Activated CD4-positive, alpha-beta memory T cell treated with anti-CD3 and anti-CD28 coated beads for 36 hours (primary cell): ENCODE measurements at places on chromosomes 11 and 22. TPM values are rescaled to one million over a fixed set of nuclear protein-coding genes. Genes with fewer than 3 reads are reported as not detected.
A peak's percentile ranks its signal among the peaks of the same experiment; 100 is the strongest.

- DNase-seq = peak; percentile 36
These were observed 24.0 kb downstream of the CBX7 start for GRCh38 chr22:39128508-39128907.

DNA sequence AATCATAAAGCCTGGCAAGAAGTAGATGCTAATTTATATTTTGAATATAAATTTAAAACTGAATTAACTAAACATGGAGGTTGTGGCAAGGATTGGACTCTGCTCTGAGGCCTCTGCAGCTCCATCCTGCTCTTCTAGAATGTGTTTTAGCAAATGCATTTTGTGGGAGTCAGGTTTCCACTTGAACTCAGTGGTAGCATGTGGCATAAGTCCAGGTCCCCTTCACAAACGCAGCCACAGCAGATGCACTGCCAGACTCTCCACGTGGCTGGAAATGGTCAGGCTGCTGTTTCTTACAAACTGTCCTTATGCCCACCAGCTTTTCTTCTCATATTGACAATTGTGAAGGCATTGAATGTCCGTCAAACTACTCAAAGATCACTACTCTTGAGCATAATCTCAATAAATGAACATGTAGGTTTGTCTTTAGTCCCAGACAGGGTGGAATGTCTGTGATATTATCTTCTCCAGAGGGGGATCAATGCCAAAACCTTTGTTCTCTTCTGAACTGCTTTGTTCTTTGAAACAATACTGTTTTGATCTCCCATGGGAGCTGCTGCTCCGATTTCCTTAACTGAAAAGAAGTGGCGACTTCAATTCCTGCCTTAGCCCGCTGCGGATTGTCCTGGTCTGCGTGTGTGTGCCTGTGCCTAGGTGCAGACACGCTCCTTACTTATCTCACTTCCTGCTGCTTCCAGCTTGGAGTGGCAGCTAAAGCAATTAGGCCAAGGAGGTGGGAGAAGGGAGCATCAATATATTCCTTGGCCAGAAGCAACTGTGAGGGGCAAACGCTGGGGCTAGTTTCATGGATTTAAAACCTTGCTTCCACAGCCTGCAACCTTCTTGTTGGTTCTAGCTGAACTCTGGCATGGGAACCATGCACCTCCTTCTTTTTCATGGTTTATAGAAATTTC is 24.2 kb downstream of the EIF4G2 start:
- no peak for DNase-seq

- no peak for DNase-seq
These were observed 1.4 kb upstream of the MS4A14 start for GRCh38 chr11:60394666-60395380.

- DNase-seq = no peak
These were observed 1.6 kb downstream of the CBX7 start for GRCh38 chr22:39150848-39151215.

DNA sequence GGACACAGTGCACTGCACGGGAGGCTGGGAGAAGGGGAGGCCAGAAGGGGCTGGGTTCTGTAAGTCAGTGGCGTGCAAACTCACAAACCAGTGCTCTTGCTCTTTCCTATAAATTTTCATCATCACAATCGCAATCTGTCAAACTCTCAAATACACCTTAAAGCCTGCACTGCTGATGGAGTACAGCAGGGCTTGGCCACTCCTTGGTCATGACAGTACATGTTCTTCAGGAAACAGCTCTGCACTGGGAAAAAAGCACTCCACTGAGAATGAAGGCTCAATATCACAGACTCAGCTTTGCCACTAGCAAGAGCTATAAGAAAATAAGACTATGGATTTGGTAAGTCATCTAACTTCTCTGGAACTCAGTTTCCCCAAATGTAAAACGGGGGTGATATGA is 111.0 kb downstream of the RBFOX2 start:
- DNase-seq = no peak

- no peak for DNase-seq
These were observed 98.9 kb downstream of the MICAL3 start for GRCh38 chr22:17925431-17925841.

DNA sequence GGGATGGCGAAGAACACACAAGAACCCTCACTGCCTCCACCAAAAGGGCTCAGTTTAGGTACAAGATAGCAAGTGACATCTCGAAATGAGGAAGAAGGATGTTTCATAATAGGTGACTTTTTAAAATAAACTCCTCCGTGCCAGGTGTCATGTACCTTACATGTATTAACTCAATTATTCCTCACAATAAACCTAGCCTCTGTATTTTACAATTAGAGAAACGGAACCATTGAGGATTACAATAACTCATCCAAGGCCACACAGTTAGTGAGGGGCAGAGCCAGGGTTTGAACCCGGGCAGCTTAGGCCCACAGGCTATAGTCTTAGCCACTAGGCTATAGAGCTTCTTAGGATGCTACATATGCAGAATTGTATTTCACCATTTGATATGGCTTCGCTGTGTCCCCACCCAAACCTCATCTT is 965 bp upstream of the PAMR1 start:
- no peak for DNase-seq

GRCh38 chr22:38311323-38311620 is 6.0 kb downstream of the CSNK1E start:
- DNase-seq = peak; percentile 28

DNA sequence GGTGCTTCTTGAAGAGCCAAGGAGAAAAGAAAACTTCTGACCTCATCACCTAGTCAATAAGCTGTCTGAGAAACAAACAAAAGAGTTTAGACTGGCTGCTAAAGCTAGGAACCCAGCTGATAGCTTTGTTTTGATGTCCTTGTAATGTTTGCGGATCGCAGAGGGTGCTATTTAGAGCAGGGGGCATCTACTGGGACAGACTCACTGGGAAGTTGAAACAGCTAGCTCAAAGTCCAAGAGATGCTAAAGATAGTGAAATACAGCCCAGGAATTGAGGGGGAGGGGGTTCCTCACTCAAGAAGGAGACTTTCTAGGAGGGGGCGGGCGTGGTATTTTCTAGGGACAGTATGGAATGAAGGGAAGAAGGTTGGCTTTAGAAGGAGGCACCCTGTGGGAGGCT is 18.9 kb downstream of the ZBTB16 start:
- no peak for DNase-seq

GRCh38 chr11:126991596-126991995 is 9.0 kb downstream of the KIRREL3 start:
- no peak for DNase-seq

DNA sequence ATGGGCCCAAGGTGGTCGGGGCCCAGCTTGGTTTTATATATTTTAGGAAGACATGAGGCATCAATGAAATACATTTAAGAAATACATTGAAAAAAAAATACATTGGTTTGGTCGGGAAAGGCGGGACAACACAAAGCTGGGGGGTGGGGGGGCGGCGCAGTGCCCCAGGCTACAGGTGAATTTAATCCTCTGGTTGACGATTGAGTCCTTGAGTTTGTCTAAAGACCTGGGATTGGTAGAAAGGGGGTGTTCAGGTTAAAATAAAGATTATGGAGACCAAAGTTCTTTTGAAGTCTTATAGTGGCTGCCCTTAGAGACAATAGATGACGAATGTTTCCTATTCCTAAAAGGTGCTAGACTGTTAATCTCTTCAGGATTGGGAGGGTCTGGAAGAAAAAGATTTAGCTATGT is 3.1 kb downstream of the IFITM1 start:
- peak; percentile 24 for DNase-seq

DNA sequence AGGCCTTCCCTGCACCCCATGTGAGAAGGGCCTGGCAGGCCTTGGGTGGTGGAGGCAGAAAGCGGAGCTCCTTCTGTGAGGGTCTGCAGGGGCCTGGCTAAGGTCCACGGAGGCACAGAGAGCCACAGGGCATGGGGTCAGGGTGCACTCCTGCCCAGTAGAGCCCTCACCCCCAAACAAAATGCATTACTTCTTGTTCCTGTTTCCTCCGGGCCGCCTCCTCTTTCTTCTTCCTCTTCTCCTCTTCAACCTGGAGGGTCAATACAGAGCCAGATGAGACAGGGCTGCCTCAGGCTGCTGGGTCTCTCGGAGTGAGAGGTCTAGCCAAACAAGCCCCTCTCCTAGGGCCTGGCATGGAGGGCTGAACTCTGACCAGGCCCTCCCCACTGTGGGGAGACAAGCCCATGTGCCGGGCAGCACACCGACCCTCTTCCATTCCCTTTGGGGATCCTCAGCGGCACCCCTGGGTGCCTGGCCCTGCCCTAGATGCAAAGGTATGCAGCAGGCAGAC is 10.3 kb upstream of the NAP1L4 start:
- no peak for DNase-seq

DNA sequence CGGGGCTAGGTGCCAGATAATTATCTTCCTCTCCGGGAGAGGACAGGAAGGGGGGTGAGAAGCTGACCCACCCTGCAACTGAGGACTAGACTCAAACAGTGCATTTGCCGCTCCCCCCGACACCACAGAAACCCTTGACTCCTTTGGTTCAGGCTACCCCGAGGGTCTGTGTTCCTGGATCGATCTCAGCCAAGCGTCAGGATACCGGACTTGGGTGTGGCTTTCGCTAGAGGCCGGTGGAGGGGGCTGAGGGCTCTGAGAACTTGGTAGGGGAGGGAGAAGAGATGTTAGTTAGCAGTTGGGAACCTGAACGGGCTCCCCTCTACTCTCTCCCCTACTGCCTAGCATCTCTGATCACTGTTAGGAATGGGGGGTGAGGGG is 840 bp downstream of the SEZ6L start:
- no peak for DNase-seq

DNA sequence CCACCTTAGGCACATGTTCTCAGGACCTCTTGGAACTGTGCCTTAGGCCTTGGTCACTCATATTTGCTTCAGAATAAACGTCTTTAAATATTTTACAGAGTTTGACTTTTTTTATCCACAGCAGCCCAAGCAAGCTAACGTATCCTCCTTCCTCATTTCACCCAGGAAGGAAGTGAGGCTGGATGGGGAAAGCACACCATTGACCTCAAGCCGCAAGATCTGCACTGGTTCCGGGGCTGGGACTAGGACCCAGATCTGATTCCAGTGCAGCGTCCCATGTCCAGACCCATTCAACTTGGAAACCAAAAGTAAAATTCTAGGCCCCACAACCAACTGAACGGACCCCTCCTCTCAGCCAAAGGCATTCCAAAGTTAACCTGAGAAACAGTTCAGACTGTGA is 2.4 kb upstream of the LGALS12 start:
- no peak for DNase-seq

DNA sequence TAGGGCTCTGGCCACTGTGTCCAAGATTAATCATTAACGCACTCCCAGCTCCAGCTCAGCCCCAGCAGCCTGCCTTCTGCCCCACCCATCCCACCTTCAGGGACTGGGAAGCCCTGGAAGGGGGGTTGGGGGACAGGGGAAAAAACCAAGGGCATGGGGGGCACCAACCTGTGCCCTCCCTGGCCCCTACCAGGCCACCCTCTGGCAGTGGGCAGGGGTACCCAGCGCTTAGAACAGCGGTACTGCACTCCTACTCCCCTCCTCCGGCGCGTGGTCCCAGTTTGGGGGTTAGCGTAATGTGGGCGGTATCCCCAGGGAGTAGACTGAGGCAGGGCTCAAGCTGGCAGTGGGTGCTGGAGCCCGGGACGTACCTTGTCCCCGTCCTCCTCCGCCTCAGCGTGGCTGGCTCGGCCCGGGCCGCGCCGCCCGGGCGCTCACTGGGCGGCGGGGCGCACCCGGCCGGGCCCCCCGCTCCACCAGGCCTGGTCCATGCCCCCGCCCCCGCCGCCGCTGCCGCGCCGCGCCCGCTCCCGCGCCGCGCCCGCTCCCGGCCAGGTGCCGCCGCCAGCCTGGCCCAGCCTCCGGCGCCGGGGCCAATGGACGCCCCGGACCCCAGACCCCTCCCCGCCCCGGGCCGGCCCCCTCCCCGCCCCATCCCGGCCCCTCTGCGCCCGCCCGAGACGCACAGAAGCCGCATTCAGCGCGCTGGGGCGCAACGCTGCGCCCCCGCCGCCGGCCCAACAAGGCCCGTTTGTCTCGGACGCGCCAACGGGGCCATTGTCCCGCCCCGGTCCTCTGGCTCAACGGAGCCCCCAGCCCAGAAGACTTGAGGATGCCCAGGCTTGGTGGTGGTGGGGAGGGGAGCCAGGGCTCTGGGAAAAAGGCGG is at the start of gene GAL3ST1:
GAL3ST1 (minus strand) TSS at position 571 of the 887 bp plus-strand sequence. CDS start 17,273 bp downstream, outside the sequence.
- DNase-seq = no peak

DNA sequence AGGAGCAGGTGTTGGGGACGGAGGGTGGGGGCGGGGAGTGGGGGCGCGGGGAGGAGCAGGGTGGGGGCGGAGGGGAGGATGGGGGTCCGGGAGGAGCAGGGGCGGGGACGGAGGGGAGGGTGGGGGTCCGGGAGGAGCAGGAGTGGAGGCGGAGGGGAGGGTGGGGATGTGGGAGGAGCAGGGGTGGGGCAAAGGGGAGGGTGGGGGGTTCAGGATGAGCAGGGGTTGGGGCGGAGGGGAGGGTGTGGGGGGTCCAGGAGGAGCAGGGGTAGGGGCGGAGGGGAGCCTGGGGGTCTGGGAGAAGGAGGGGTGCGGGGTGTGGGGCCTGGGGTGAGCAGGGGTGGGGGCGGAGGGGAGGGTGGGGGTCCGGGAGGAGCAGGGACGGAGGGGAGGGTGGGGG is 17.1 kb downstream of the CRELD2 start:
- DNase-seq = no peak

- DNase-seq = no peak
These were observed 19.3 kb upstream of the MIEF1 start for GRCh38 chr22:39482768-39483167.

DNA sequence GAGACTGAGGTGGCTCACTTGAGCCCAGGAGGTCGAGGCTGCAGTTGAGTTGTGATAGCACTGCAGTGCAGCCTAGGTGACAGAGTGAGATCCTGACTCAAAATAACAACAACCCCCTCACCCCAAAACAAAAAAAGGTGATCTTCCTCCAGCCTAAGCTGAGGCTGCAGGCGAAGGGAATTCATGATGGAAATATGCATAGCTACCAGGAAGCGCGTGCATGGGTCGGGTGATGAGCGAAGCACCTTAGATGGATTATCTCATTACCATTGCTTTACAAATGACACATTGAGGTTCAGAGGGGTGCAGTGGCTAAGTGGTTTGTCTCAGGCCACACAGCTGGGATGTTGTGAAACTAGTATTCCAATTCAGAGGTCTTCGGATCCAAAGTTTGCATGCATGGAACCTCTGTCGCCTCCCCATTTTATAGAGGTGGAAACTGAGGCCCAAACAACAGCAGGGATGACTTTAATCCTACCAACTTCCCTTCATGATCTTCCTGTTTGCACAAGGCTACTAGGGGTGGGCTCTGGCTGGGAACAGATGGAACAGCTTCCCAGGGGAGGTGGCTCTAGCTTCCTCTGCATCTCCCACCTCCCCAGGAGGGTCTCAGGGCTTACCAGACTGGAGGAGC is 4.6 kb downstream of the SLC29A2 start:
- no peak for DNase-seq

DNA sequence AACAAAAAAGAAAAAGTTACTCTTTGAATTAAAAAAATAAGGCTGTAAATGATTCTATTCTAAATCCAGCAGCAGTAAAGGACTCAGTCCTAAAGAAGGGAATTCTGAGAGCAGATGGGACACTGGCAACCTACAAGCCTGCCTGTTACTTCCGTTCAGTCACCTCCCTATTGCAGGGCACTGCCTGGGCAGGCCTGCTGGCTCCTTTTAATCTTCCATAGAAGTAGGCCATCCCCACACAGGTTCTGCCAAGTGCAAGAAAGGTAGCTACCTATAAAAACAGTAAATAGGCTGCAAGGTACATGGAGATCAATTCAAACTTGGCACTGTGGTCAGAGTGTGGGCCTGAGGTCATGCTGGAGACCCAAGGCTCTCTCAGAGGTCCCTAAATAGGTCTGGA is 136.4 kb downstream of the TRIM44 start:
- no peak for DNase-seq

Gene BEST1
- 0.48 TPM for total RNA-seq

Gene SLC36A4
- total RNA-seq = 14.0 TPM

Gene KRTAP5-9
- total RNA-seq = not detected

Gene KCNE3
- not detected for total RNA-seq

Gene HORMAD2
- total RNA-seq = not detected

Gene MMP8
- not detected for total RNA-seq

Gene KIAA0930
- total RNA-seq = 31.1 TPM
